ENCODE measurements at places on chromosomes 1 and 21.
A peak's percentile ranks its signal among the peaks of the same experiment; 100 is the strongest.

DNA sequence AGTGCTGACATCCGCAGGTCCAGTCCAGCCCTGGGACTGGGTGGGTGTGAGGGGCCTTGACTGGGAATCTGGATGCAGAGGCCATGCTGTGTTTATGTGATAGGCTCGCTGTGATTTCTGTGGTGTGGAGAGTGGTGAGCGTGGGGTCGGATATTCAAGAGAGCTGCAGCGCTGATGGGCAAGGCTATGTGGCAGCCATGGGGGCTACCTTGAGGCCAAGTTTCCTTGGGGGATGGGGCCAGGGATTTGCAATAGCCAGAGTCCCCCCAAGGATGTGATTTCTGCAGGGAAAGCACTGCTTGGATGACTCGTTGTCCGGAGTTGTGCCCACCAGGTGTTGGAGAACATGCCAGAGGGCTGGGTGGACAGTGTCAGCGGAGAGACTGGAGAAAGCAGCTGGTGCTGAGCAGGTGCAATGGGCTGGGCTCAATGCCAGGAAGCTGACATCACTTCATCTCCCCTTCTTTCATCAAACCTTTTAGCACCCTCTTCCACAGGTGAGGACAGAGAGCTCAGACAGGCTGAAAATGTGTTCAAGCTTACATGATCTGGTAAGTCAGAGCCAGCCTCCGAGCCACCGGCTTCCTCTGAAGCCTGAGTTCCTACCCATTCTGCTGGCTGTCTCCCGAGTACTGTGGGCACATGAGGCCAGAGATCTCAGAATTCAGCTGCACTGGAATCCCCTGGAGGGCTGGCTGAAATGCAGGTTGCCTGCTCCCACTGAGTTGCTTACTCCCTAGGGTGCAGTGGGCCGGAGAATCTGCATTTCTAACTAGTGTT is 132.9 kb downstream of the RHOU start:
- DNase-seq, result no peak

- DNase-seq, result no peak
Observed at GRCh38 chr1:169364948-169365347, 2.6 kb downstream of the NME7 start.

- DNase-seq, result no peak
Observed at GRCh38 chr1:171563675-171564074, 58.4 kb upstream of the MYOCOS start.

DNA sequence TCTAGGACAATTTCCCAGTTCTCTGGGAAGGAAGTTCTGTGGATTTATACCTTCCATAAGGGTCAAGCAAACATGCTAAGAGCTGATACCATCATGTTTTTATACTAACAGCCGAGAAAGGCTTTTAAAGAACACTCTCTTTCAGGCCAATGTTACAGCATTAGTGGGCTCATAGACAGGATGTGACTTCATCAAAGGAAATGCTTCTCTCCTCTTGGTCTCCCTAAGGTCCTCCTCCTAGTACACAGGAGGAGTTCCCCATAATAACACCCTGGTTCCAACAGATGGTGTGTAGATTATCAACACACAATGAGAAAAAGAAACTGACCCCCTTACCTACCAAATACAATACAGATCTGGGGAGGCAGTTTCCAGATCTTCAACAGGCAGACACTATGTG is 26.7 kb upstream of the GLIS1 start:
- DNase-seq, result no peak

GRCh38 chr1:226176870-226177269 is 9.7 kb downstream of the ACBD3 start:
- DNase-seq, result no peak

DNA sequence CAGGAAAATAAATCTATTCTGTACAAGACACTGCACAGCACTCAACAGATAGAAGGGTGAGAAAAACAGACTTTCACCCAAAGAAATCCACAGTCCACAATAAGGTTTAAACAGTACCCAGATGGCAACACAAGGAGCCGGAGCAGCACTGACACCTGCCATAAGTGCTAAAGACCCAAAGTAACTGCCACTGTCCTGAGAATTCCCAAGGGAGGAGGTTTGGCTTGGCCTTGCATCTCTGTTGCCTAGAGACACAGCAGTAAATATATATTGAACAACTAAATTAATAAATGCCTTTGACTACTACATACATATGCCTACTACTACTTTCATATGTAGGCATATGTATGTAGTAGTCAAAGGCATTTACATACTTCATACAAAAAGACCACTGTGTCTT is 68.0 kb downstream of the VAV3 start:
- DNase-seq, result no peak

DNA sequence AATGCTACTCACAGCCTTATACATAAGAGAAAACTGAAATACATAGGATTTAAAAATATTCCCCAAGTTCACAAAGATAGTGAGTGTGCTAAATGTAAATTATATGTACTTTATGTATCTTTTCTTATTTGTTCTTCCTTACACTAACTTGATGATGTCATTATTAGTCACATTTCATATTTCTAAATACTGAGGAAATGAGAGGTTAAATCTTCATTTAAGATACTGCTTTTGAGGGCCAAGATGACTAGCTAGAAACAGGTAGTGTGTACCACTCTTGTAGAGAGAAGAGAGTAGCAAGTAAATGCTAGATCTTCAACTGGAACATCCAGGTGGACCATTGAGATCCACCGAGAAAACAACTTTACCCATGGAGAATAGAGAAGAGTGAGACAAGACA is 29.8 kb downstream of the PYHIN1 start:
- DNase-seq, result no peak

- no peak for DNase-seq
Observed at GRCh38 chr1:180131510-180131909, 23.2 kb upstream of the QSOX1 start.

- DNase-seq, result no peak
Observed at GRCh38 chr1:4075436-4076225, 175.6 kb upstream of the C1orf174 start.

DNA sequence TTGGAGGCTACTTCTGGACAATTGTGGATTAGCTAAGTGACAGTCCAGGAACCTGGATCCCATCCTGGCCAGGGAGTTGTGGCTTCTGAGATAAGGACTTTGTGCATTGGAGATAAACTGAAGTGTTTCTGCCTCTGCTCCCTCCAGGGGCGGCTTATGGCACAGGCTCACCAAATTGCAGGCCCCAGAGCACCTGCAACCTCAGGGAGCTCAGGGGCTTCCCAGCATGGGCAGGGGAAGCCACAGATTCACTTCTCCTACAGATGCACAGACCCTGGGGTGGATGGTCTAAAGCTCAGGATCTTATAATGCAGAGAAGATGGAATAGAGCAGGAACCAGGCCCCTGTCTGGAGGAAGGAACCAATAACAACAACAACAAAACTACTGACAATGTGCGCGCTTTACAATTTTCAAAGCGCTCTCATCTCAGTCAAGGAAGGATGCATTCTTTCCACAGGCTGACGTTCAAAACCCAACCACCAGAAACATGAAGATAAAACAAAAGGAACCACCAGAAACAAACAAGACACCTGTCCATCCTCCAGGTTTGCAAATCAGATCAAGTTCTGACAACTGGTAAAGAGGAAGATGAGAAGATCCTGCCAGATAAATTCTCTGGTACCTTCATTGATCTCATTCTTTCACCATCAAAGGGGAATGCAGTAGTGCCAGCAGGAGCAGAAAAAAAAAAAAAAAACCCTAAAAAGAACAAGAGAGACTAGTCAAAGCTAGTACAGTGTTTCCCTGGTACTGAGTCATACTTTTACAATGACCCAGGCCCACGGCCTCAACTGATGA is 121.0 kb upstream of the IRF2BP2 start:
- no peak for DNase-seq

DNA sequence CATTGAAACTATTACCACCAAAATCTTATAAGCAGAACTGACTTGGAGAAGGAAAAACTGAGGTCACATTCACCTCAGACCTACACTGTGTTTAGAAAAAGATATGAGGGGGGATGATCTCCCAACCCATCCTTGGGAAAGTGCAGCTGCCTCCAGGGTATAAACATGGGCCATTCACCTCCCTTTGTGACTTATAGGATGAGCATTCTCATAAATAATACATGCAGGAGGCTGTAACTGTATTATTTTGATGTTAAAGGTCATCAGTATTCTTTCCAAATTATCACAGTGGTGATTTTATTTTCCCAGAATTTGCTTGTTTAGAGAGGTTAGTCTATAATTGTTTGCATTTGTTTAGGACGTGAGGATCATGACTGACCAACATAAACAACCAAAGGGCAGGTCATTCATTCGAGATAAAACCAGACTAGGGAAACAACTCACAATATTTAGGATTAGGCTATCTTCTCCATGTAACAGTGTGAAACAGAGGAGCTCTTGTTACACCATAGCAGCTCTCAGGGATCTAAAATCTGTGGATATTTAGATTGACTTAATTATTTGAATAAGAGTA is 109.2 kb upstream of the NR5A2 start:
- no peak for DNase-seq

GRCh38 chr1:222970040-222970439 is 155.2 kb downstream of the DISP1 start:
- DNase-seq, result no peak

DNA sequence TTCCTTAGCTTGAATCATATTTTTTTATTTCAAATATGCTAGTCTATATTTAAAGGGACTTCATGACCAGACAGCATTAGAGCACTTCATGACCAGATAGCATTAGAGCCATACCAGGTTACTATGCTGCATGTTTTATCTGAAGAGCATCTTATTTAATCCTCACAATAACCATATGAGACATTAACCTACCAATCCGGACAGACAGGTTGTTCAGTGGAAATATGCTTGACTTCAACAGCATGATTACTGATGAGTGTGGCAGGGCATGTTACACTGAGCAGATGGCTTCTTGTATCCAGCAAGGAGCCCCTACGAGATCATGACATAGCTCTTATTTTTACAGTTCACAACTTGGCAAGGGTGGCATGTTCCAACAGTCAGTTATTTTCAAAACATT is 85.0 kb upstream of the KCTD3 start:
- no peak for DNase-seq

DNA sequence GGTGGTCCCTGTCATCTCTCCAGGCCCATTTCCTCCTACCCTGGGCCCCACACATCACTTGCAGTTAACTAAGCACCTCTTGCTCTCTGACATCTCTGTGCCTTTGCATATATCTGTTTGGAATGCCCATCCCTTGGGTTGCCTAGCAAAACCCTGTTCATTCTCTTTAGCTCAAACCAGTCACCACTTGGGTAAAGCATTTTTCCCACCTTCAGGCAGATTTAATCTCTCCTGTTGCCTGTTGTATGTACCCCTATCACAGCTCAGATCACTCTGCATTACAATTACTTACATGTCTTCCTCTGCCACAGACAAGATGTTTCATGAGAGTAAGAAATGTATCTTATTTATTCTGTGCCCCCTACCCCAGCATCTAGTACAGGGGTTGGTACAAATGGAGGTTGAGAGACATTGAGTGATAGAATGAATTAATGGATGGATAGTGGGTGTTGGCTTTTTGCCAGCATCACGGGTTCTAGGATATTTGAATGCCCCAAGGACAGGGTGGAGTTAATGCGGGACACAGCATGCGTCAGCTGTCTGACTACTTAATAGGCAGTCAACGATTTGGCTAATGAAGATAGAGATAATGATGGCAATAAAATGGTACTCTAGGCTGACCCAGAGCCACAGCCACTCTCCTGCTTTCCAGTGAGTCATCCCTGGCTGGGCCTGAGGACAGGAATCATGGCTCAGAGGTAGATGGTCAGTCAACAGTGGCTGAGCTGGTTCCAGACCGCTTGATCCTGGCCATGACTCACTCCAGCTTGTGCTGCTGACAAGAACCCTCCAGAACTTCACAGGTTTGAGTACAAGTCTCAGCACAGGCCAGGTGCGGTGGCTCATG is 6.5 kb downstream of the NR0B2 start:
- DNase-seq, result no peak

GRCh38 chr1:154736841-154737240 is 128.9 kb upstream of the ADAR start:
- peak; percentile 22 for DNase-seq

DNA sequence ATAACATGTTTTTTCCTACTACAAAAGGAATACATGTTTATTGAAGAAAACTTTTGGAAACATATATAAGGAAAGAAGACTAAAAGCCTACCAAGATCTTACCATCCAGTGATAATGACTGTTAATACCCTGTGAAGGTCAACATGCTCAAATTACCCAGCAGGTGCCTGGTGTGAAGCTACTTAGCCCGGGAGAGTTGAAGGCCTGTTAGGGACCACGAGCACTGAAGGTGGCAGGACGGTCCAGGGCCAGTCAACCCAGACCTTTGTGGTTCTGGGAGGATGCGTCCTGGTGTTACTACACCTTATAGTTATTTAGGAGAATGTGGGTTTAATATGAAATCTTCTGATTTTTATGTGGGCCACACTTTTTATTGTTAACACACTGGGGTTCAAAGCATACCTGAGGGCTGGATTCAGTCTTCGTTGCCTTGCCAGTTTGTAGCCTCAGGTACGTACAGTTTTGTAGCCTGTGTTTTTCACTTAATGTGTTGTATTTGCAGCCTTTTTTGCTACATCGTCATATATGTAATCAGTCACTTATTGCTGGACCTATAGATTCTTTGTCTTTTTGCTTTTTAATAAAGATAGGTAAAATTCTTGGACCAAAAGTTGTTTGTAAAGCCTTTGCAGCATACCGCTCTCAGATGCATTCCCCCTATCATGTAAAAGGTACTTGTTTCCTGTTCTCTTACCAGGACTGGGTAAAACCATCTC is 9.8 kb downstream of the ITSN1 start:
- DNase-seq, result no peak

DNA sequence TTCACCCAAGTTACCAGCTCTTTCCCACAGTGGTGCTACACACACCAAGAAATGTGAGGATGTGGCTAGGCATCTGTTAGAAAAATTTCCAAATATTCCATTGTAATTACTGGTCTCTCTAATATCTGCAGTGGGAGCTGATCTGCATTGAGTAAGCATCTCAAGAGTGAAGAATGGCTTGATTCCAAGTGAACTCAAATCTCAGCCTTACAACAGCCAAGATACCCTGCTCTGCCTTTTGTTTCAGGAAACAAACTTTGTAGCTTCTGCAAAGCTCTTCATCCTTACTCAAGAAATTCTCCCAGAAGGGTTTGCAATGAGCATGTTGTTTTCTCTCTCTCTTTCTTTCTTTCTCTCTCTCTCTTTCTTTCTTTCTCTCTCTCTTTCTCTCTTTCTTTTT is 181.1 kb downstream of the FCRL5 start:
- no peak for DNase-seq

DNA sequence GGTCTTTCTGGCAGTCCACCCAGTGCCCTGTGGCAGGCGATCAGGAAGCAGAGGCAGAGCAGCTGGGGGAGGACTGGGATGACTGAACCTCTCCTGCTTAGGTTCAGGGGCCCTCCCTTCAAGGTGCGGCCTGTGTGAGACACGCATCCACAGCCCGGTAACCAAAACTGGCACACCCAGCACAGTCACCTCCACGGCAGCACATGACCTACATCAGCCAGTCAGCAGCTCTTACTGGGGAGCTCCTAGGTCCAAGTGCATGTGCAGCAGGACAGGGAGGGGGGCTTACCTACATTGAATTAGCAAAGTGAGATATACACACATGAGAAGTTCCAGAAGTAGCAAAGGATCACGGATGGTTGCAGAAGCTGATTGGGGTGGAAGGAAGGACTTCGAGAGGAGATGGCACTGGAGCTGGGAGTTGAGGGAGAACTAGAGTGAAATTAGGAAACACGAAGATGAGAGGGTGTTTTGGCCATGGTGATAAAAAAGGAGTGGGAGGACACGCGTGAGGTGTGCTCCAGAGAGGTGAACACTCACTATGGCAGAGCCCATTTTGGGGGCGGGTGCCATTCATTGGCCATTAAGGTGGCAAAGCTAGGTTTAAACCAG is 51.4 kb upstream of the IRF2BP2 start:
- DNase-seq, result no peak
